Suppressor macrophage treated with lipopolysaccharide for 4 hours (primary cell): ENCODE measurements at places on chromosomes 12 and 14.

DNA sequence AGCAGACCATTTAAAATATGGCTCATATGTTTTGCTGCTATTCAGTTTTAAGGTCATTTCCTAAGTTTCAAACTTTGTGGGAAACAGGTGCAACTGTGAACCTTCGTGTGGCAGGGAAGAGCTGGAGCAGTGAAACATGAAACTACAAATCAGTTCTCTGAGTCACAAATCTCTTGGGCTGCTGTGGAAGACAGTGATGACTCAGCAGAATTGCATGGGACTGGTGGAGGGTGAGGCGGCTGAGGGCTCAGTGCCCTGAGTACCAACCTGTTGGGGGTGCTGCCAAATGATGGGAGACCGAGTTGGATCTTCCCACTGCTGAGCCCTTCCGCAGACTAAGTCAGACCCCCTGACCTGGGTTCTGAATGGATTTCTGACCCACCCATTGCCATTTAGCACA, 8.4 kb upstream of the CALM1 start:
- peak; percentile 34 for DNase-seq

DNA sequence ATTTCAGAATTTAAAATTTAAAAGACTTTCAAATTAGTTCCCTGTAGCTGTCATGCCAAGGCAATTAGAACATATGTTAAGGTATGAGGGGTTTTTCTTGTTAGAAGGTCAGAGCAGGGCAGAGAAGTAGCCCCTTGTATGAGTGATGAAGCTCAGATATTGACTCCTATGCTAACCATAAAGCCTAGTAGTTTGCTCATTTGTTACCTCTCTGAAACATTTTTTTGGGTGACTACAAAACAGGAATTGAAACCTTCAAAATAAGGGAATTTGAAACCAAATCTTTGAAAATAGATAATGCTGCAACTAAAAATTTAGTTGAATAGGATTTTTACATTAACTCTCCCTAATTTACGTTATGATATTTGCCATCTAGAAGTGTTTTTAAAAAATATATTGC, 333.5 kb downstream of the NAV3 start:
- no peak for DNase-seq

DNA sequence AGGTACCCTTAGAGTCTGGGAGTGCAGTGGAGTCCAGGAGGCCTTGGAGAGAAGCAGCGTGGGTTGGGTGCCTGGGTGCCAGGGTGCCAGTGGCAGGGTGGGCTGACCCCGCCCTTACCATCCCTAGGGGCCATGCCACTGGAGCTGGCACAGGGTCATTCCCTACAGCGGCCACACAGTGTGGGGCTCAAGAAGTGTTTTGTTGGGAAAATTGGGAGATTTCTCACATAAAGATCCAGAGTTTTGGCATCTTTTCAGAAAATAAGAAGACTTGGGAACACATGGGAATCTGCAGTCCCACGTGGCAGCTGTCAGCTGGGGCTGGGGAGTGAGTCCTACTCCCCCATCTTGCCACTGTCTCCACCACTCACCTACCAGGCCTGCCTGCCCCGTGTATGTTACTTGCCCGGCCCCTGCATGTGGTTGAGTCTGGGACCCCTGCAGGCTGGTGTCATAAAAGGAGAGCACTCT, 4.2 kb downstream of the VASH1 start:
- no peak for DNase-seq

GRCh38 chr14:93410893-93411292, 19.8 kb upstream of the UNC79 start:
- no peak for DNase-seq

DNA sequence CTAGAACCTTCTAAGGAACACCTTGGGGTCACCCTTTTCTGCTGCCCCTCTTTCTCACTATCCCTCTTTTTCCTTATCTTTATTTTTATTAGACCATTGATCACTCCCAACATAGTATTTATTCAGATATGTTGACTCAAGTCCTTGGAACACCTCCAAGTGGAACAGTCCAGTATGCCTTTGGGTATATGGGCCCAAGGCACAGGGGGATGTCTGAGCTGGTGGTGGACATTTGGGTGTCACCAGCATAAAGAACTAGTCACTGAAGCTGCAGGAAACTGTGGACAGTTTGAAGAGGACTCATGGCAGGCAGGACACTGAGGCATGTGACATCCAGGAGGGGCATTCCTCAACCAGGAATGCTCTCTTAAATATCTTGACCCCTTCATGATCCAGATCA, 105.6 kb downstream of the VEZT start:
- no peak for DNase-seq

GRCh38 chr14:79580906-79581305, 630.4 kb downstream of the DIO2 start:
- no peak for DNase-seq

GRCh38 chr12:202081-202731, 11.8 kb downstream of the SLC6A12 start:
- DNase-seq = no peak

- DNase-seq = no peak
Measured at GRCh38 chr12:43278541-43278832, 273.5 kb downstream of the ADAMTS20 start.

- DNase-seq = peak; percentile 38
Measured at GRCh38 chr12:26874501-26875296, 41.7 kb upstream of the ITPR2 start.

DNA sequence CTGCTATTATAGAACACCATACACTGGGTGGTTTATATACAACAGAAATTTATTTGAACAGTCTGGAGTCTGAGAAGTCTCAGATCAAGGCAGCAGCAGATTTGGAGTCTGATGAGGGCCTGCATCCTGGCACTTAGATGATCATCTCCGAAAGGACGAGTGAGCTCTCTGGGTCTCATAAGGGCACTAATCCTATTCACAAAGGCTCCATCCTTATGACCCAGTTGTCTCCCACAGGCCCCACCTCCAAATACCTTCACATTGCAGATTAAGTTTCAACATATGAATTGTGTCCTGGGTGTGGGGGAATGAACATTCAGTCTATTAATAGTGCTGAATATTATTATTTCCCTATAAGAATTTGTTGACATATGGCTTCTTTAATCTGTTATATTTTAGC, 53.6 kb downstream of the FBXO34 start:
- DNase-seq = no peak

- DNase-seq = peak; percentile 43
Measured at GRCh38 chr12:48788854-48789775, at the start of gene ADCY6. TSS of gene ADCY6 (minus strand) at chr12:48789089. CDS start at chr12:48783434, 5,655 bp downstream.

DNA sequence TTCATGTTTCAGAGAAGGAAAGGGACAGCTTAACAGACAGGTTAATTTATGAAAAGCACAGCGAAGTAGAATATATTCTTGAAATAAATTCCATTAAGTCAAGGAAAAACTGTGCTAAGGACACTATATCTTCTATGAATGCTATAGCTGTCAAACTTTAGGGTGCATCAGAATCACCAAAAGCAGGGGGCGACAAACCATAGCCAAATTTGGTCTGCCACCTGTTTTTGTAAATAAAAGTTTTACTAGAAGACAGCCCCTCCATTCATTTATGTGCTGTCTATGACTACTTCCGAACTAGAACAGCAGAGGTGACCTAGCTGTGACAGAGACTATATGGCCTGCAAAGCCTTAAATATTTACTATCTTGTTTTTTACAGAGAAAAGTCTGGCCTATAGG, 25.9 kb downstream of the PPP4R3A start:
- no peak for DNase-seq

GRCh38 chr14:56491299-56492285, 88.0 kb upstream of the TMEM260 start:
- peak; percentile 51 for DNase-seq

DNA sequence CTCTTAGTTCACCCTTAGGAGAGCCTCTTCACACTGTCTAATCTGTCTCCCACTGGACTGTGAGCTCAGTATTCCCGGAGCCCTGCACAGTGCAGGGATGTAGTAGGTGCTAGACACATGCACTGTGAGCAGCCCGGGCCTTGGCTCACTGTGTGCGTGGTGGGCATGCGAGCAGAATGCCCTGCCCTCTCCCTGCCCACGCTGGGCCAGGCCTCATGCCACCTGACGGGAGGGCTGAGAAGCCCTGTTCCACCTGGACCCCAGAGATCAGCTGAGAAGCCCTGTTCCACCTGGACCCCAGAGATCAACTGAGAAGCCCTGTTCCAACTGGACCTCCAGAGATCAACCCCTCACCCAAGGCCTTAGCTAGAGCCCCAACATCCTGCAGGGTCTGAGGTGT, 10.9 kb downstream of the RPS6KL1 start:
- DNase-seq = no peak

DNA sequence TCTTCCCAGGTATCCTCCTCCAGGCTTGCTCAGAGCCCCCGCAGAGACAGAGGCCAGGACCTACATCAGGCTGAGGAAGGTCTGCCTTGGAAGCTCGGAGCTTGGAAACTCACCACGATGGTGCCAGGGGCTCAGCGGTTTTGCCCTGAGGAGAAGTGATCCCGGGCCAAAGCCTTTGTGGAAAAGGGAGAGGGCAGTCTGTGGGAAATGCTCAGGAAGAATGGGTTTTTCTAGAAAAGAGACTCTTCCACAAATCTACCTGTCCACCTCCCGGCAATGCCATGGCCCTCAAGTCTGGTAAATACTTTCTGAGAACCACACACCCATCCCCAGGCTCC, 8.0 kb downstream of the KRT2 start:
- DNase-seq = no peak

DNA sequence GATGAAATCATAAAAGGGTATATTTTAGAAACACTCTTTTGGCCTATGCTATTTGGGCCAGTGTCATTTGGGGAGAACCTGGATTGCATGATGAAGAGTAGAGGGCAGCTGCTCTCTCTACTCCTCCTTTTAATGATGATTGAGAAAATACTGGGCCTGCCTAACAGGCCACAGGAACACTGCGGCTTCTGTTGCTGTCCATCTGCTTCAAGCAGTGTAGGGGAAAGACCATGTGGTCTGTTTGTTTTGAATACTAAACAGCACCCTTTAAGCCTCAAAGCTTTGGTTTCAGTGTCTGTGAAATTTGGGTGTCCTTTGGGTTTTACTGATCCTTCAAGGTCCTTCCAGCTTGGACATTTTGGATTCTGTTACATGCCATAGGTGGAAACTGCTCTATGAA, 78.0 kb downstream of the TTC6 start:
- DNase-seq = no peak

GRCh38 chr12:52259657-52260243, 14.7 kb upstream of the KRT86 start:
- DNase-seq = no peak

GRCh38 chr14:104784218-104784568, 11.4 kb downstream of the AKT1 start:
- DNase-seq = no peak

GRCh38 chr14:44963044-44963528, 1.1 kb downstream of the TOGARAM1 start:
- DNase-seq = peak; percentile 27

DNA sequence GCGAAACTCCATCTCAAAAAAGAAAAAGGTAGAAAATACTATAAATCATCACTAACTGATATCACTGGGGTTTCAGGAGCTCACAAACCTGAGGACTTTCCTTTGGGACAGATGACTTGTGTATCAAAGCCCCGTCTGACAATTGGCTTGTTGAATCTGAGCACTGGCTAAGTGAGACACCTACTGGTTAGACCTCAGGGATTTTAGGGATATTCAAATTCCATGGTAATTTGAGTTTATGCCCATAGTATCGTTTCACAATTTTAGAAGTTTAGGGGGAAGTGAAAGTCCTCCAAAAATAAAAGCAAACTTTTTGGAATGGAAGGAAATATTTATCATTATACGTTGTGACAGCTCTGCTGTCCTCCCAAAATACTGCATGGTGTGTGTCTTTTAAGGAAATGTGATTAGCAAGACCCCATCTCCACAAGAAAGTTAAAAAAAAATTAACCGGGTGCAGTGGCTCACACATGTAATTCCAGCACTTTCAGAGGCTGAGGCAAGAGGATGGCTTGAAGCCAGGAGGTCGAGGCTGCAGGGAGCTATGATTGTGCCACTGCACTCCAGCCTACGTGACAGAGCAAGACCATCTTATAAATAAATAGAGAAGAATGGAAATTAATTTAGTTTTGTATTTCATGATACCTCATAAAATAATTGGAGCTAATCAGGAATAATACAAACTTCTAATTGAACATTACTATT, 49.2 kb downstream of the FBXL14 start:
- peak; percentile 79 for DNase-seq

DNA sequence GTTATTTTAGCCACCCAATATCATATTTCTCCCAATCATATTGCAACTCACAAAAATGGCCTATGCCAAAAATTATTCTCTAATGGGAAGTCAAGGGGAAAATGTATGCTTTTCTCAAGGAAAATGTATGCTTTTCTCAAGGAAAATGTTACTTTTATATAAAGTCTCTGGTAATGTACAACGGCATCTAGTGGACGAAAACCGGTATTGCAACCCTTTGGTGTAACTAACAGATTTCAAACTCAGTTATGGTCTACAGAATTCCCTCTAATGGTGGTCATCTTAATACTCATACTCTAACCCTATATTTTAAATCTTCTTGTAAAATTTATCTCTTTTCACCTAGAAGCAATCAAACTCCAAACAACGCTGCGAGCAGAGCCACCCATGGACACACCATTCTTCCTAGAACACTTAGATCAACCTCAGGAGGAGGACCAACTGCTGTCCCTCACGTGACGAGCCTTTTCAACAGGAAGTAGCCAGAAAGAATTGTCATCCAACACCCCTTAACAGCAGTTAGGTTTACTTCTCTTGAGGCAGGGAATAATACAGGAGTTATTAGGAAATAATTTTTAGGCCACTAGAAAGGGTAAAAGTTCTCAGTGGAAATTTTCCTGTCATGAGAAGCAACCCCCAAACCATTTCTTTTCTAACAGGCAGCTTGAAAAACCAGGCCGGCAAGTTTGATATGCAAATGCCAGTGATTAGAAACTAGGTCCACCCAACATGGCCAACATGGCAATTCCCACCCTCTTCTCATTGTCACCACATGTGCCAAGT, 20.1 kb downstream of the APOBEC1 start:
- peak; percentile 71 for DNase-seq

- no peak for DNase-seq
Measured at GRCh38 chr14:105116451-105117256, 51.4 kb upstream of the GPR132 start.

DNA sequence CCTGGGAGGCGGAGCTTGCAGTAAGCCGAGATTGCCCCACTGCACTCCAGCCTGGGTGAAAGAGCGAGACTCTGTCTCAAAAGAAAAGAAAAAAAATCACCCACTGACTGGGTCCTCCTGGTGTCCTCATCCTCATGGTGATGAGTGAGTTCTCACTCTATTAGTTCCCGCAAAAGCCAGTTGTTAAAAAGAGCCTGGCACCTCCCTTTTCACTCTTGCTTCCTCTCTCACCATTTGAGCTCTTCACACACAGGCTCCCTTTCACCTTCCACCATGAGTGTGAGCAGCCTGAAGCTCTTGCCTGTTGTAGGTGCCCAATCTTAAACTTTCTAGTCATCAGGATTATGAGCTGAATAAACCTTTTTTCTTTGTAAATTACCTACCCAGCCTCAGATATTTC, 176.4 kb downstream of the SLC38A4 start:
- no peak for DNase-seq
